Substantia nigra (tissue), 51 donors: ENCODE measurements at places on chromosomes 6 and 20.

- DNase-seq, result no peak
Measured at GRCh38 chr20:50911030-50911429, 20.2 kb downstream of the ADNP start.

GRCh38 chr6:37352384-37352783, 1.4 kb upstream of the RNF8 start:
- DNase-seq, result no peak

GRCh38 chr20:8711501-8711900, 357.4 kb upstream of the PLCB4 start:
- DNase-seq, result no peak

DNA sequence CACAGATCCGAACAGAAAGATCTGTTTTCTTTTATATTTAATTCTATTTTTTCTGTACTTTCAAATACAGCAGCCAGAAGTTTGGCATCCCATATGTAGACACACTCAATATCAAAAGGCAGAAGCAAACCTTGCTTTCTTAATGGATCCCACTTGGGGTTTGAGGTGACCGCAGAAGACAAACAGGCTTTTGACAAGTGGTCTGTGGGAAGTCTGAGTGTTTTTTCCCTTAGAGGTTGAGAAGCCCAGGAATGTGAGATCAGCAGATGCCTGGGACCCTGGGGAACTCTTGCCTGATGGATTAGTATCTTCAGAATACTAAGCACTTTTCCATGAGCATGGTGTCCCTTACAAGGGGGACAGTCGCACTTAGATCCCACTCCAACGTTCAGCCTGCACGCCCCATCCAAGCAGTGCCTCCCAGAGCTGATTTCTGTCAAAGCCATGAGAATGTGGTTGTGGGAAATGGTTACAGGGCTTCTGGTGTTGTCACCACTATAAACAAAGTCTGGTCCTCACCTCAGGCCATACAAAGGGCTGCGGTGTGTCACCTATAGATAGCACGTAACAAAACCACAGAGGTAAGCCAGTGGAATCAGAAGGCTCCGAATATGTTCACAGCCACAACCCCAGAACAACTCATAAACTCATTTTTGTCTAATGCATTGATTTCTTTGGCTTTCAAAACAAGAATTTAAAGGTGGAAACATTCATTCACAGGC, 12.7 kb downstream of the IL17F start:
- no peak for DNase-seq

GRCh38 chr6:154914288-154914687, 80.8 kb upstream of the TIAM2 start:
- DNase-seq, result no peak

GRCh38 chr6:32883789-32884188, 29.8 kb downstream of the PSMB9 start:
- DNase-seq, result no peak

- no peak for DNase-seq
Measured at GRCh38 chr20:3165473-3166337, 6.0 kb upstream of the FASTKD5 start.

DNA sequence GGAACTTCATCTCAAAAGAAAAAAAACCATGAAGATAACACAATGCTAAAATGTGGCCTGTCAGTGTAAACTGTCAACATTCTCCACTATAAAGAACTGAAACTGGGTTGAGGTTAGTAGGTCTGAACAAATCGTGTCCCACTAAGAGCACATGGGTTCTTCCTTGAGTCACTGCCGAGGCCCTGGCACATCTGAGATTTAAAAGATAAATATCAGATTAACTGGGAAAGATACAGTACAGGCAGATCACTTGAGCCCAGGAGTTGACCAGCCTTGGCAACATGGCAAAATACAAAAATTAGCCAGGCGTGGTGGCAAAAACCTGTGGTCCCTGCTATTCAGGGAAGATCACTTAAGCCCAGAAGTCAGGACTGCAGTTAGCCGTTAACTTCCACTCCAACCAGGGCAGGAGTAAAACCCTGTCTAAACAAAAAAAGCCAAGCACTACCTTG, 5.6 kb downstream of the EEF1A1 start:
- DNase-seq, result no peak

GRCh38 chr6:82143041-82143481, 104.5 kb downstream of the IBTK start:
- DNase-seq, result no peak

DNA sequence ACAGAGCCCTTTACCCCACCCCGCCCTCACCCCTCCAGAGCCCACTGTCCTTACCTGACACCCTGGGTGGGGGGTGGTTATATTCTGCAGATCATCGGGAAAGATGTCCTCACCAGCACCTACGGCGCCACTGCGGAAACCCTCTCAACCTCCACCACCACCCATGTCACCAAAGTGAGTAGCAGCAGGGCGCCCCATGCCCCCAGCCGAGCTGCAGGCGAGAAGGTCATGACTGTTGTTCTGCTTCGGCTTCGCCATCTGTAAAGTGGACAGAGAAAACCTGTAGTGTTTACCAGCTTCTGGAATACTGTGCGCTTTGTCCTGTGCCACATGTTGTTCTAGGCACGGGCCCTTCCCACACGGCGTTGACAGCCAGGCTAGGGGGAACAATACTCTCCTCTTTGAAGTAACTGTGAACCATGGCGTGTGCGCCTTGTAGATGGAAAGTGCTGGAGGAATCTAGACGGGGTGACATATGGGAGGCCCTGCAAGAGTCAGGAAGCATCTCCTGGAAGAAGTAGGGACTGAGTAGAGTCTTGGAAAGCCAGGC, 16.5 kb upstream of the AAR2 start:
- peak; percentile 50 for DNase-seq

DNA sequence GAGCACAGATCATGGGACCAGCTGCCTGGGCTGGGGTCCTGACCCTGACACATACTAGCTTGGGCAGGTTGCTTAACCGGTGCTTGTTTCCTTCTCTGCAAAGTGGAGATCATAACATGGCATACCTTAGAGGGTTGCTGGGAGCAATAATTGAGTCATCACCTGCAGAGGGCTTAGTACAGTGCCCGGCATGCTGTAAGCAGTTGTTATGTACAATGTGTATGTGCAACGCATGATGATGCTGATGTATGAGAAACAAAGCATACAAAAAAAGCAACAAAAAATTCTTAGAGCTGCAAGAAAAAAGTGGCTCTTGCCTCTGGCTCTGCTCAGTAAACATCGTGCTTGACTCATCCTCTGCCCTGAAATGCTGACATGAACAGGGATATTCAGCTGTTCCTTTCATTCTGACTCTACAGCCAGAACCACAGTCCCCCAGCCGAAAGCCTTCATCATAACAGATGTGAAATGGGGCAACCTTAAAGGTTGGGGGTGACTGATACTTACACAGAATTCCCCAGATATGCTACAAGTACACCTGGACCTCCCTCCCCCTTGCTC, 91.7 kb downstream of the CLIC5 start:
- no peak for DNase-seq

GRCh38 chr20:24070679-24071078, 82.1 kb upstream of the GGTLC1 start:
- DNase-seq, result no peak

DNA sequence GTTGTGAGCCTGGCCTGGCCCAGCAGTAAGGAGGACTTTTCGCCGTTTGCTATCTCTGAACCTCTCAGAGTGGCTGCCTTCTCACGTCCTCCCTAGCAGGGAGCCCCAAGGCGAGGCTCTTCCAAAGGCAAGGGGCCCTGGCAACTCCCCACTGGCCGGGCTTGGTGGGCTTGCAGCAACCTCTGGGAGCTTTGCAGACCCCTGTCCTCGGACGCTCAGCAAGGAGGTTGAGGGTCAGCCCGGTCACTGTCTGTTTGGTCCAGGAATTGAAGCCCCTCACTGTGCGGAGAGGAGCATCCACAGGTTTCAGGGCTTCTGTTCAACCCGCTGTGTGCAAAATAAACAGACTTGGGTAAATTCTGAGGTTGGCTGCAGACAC, 28.2 kb upstream of the TBXT start:
- no peak for DNase-seq

DNA sequence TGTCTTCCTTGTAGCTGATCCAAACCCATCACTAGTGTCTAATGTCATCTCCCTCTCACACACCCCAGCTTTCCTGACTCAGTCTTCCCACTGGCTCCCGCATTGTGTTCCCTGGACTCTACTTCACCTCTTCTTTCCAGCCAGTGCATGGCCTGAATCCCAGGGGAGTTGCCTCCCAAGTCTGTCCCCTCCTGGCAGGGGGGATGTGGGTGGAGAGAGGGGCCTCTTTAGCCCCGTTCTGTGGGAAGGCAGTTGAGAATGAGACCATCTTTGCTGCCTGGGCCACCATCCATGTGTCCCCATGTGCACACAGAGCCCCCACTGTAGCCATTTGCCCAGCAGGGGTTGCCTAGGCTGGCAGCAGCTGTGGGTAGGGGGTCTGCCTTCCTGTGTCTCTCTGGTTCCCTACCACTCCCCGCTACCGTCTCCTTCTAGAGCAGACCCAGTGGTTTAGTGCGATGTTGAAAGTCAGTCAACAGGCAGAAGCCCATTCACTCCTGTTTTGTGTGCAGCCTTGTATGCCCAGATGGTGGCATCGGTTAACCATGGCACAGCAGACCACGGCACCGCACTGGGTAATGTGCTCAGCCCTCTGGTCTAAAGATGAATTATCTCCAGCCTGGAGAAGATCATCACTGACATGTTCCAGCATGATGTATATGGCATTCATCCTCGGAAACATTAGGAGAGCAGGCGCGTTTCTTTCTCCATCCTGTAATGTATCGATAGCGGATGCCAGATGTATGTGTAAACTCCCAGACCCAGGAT, 178.8 kb upstream of the SNX9 start:
- no peak for DNase-seq

GRCh38 chr6:37258405-37259105, 611 bp upstream of the TMEM217 start:
- DNase-seq, result no peak

DNA sequence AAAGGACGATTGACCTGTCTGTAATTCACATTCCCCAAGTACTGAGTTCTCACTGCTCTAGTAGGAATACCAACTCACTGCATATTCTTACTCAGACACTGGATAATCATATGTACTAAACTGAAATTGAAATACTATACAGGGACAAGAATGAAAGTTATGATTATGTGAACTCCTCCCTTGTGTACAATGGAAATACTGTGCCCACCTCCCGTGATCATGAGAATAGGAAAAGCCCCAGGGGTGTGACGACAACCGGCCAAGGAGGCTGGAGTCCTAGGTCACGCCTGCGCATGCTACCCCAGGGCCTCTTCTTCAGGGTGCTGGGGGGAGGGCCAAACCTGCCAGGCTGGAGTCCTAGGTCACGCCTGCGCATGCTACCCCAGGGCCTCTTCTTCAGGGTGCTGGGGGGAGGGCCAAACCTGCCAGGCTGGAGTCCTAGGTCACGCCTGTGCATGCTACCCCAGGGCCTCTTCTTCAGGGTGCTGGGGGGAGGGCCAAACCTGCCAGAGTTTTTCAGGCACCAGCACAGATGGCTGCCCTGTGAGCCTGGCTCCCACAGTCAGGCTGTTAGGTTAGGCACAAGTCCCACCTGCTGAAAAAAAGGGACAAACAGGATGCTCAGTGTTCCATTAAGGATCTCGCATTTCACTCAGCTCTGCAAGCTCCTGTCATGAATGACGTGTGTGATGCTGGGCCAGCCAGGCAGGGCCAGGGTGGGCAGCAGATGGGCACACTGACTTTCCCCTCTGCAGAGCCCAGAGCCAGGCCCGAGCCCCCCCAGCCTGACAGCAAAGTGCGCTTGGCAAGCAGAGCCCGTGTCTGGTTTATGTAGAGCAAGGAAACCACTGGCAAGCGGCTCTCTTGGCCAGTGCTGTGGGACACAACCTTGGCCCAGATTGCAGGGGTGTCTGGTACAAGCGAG, 107.7 kb downstream of the FOXF2 start:
- DNase-seq, result no peak

DNA sequence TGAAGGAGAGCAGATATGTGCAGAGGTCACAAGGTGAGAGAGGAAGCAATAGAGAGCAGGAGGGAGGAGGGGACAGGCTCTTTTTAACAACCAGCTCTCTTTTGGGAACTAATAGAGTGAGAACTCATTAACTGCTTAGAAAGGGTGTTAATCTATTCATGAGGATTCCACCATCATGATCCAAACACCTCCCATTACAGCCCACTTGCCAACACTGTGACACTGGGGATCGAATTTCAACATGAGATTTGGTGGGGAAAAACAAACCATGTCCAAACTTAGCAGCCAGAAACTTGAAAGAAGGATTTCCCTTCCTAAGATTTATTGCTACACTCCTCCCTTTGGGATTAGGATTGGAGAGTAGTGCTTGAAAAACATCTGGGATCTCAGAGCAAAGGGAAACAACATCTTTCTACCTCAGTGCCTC, 135.5 kb upstream of the PLCB4 start:
- no peak for DNase-seq

DNA sequence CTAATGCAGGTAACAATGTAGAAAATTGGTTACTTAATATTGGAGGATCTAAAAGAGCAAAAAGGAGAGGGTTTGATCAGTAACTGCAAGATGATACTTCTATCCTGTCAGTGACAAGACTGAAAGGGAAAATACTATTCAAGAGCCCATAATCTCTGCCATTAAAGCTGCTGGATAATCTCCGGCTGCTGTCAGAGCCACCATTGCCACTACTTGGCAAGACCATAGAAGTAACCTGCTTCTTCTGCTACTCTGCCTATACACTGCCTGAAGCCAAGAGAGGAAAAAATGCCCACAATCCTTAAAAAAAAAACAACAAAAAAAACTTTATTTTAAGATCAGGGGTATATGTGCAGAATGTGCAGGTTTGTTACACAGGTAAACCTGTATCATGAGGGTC, 386.5 kb upstream of the ID4 start:
- no peak for DNase-seq

- no peak for DNase-seq
Measured at GRCh38 chr20:14984305-14984704, 646.9 kb upstream of the FLRT3 start.

DNA sequence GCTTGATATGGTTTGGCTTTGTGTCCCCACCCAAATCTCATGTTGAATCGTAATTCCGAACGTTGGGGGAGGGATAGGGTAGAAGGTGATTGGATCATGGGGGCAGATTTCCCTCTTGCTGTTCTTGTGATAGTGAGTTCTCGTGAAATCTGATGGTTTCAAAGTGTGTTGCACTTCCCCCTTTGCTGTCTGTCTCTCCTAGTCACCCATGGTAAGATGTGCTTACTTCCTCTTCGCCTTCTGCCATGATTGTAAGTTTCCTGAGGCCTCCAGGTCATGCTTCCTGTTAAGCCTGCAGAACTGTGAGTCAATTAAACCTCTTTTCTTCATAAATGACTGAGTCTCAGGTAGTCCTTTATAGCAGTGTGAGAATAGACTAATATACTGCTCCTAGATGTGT, 19.9 kb downstream of the PFDN4 start:
- DNase-seq, result no peak

DNA sequence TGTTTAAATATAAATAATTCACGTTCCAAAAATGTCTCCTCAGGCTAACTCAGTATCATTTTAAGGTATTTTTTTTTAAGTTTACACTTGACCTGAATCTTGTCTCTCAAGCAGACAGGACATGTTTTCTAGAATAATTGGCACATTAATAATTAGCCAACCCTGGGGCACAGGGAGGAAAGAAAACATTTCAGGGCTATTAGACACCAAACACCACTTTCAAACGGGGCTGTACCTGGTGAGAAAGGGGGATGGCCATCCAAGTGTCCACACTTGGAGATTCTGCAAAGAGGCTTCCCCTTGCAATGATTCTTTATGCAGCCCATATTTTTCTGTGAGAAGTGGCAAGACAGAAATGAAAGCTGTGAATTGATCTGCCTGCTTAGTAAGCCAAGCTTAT, 560.8 kb downstream of the CD109 start:
- DNase-seq, result no peak
